Effector memory CD4-positive, alpha-beta T cell (primary cell): ENCODE measurements at places on chromosomes 6 and 20.

GRCh38 chr6:18509871-18510643 is 122.9 kb downstream of the RNF144B start:
- no peaks in the 10 kb centered on the region for H3K36me3 ChIP-seq
- no peak for DNase-seq
- H3K4me3 ChIP-seq: no peak overlapping the region
- H3K27ac ChIP-seq: no peak overlapping the region
- no peaks in the 10 kb centered on the region for H3K27me3 ChIP-seq
- no peaks in the 10 kb centered on the region for H3K4me1 ChIP-seq

DNA sequence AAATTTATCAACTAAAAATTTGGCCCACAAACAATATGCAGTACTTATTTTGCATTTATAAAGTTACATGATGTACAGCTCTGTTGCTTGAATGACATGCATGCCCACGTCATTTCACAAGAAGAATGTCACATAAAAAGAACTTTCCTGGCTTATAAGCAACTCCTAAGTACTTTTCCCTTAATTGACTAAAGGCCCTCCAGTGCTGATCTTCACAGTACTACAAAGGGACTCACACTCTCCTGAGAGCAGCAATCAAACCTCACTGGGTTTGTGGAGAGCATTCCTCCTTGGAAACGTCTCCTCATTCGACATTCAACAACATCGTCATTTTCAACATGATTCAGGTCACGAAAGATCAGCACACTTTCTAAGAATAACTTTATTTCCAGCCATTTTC is 111.1 kb downstream of the IPCEF1 start:
- H3K27me3 ChIP-seq: no peaks in the 10 kb centered on the region
- H3K36me3 ChIP-seq: no peaks in the 10 kb centered on the region
- H3K4me1 ChIP-seq: peaks cover 50% of the 10 kb centered on the region

DNA sequence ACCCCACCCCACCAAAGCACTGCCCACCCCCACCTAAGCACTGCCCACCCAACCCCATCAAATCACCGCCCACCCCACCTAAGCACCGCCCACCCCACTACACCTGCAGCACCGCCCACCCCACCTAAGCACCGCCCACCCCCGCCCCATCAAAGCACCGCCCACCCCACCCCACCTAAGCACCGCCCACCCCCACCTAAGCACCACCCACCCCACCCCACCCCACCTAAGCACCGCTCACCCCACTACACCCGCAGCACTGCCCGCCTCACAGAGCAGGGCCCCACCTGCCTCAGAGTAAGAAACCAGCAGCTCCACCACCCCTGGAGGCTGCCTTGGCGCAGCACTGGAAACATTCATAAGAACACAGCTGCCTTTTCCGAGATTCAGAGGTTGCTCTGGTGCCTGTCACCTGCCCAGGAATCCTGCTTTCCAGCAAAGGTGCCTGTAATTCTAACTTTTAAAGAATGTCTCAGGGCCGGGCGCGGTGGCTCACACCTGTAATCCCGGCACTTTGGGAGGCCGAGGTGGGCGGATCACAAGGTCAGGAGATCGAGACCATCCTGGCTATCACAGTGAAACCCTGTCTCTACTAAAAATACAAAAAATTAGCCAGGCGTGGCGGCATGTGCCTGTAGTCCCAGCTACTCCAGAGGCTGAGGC is 148.2 kb downstream of the BMP7 start:
- H3K27me3 ChIP-seq: no peaks in the 10 kb centered on the region
- no peaks in the 10 kb centered on the region for H3K4me1 ChIP-seq
- H3K36me3 ChIP-seq: no peaks in the 10 kb centered on the region
- no peak overlapping the region for H3K27ac ChIP-seq
- DNase-seq: no peak

DNA sequence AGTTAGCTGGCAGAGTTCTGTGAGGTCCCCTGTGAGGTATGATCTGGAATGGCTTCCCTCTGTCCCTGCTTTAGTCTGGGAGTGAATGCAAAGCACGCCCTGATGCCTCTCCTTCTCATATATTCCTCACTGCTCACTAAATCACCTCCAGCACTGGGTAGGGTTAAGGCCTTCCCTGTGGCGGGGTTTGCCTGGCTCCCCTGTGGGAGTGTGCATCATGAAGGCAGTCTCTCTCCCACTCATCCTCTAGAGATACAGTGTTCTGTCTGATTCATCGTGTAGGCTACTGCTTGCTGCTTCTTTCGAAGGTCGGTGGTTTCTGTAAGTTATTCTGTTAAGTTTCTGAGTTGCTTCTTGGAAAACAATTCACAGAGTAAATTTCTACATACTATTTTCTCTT is 420.0 kb upstream of the EYS start:
- no peaks in the 10 kb centered on the region for H3K36me3 ChIP-seq
- H3K4me1 ChIP-seq: no peaks in the 10 kb centered on the region
- DNase-seq: no peak

DNA sequence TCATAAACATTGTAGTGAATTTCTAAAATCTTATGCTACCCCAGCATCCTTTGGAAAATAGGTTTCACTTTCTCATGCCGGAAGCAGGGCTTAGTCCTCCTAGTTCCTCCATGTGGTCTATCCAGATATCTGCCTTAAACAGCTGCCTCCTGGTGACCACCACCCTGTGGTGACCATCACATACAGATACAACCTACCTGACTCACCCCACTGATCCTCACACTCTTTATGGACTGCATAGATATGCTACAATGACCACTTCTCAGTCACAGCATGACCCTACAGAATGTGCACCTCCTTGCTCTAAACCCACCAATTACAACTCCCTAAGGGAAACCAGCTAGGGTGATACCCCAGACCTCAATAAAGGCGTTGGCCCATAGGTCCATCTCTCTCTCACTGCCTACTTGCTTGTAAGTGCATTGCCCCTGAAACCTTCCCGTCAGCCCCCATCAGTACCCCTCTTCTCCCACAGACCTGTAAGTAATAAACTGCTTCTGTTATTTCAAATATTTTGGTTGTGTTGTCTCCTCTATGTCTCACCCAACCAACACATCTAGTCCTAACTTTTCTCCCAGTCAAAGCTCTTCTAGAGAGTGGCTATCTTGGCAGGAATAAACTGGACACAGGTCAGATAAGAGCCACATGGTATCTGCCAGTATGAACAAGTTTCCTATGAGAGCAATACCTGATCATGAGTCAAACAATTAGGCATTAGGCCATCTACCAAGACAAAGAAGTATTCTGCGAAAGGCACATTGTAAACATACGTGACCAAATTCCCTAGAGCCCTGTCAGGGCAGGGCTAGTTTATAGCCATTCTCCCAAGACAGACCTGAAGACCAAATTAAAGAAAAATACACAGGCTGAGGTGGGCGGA is 39.4 kb upstream of the PLEKHG1 start:
- no peaks in the 10 kb centered on the region for H3K27me3 ChIP-seq
- H3K27ac ChIP-seq: no peak overlapping the region
- H3K4me1 ChIP-seq: no peaks in the 10 kb centered on the region
- no peak for DNase-seq

- no peak overlapping the region for H3K4me3 ChIP-seq
- H3K36me3 ChIP-seq: peaks cover 3% of the 10 kb centered on the region
- H3K27me3 ChIP-seq: no peaks in the 10 kb centered on the region
- no peak overlapping the region for H3K27ac ChIP-seq
Observed at GRCh38 chr6:31468311-31468710, 29.6 kb upstream of the MICB start.

DNA sequence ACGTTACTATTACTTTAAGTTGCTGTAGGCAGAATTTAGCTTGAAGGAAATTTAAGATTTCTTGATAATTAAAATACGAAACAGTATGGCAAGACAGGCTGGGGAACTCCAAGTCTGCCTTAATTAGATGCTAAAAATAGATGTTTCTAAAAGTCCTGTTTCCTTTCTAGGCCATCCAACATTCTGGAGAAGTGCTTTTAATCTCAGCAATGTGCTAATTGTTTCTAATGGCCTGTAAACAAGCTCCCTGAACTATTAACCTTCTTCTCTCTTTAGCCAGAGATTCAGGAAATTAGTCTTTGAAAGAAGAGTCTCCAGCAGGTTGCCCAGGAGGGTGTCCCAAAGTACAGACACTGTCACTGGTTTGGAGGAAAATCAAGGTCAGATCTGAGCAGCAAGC is 677.3 kb upstream of the AGPAT4 start:
- H3K36me3 ChIP-seq: no peaks in the 10 kb centered on the region
- H3K4me1 ChIP-seq: no peaks in the 10 kb centered on the region
- H3K27me3 ChIP-seq: no peaks in the 10 kb centered on the region
- no peak overlapping the region for H3K4me3 ChIP-seq
- no peak for DNase-seq

GRCh38 chr6:150088481-150089154 is 19.7 kb upstream of the ULBP3 start:
- H3K36me3 ChIP-seq: no peaks in the 10 kb centered on the region
- DNase-seq: no peak
- no peaks in the 10 kb centered on the region for H3K4me1 ChIP-seq
- H3K27ac ChIP-seq: no peak overlapping the region
- H3K27me3 ChIP-seq: peaks cover 3% of the 10 kb centered on the region

GRCh38 chr20:8476021-8476420 is 344.0 kb downstream of the PLCB1 start:
- H3K27me3 ChIP-seq: no peaks in the 10 kb centered on the region
- no peaks in the 10 kb centered on the region for H3K4me1 ChIP-seq
- no peak overlapping the region for H3K27ac ChIP-seq
- no peaks in the 10 kb centered on the region for H3K36me3 ChIP-seq

GRCh38 chr20:15045246-15045645 is 707.8 kb upstream of the FLRT3 start:
- no peaks in the 10 kb centered on the region for H3K27me3 ChIP-seq
- no peaks in the 10 kb centered on the region for H3K4me1 ChIP-seq
- no peak overlapping the region for H3K27ac ChIP-seq
- DNase-seq: no peak

- no peaks in the 10 kb centered on the region for H3K4me1 ChIP-seq
- DNase-seq: no peak
- peaks cover 9% of the 10 kb centered on the region for H3K36me3 ChIP-seq
Observed at GRCh38 chr6:11324453-11325015, 92.1 kb upstream of the NEDD9 start.

DNA sequence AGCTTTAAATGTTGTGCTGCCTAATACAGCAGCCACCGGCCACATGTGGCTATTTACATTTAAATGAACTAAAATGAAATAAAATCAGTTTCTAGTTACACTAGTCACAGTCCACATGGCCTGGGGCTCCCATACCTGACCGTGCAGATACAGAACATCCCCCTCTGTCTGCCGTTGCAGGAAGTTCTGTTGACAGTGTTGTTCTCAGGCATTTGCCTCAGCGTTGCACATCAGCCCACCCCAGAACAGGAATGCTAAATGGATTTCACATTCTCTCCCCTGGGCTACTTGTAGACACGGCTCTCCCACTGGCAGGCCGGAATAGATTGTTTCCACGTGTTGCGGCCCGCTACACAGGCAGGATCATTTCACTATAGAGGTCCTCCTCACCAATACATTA is 26.3 kb downstream of the JAG1 start:
- no peaks in the 10 kb centered on the region for H3K27me3 ChIP-seq
- H3K4me1 ChIP-seq: no peaks in the 10 kb centered on the region
- no peak overlapping the region for H3K4me3 ChIP-seq
- DNase-seq: no peak
- H3K27ac ChIP-seq: no peak overlapping the region

- no peaks in the 10 kb centered on the region for H3K4me1 ChIP-seq
- H3K27me3 ChIP-seq: no peaks in the 10 kb centered on the region
- no peak overlapping the region for H3K27ac ChIP-seq
- no peaks in the 10 kb centered on the region for H3K36me3 ChIP-seq
- no peak for DNase-seq
Observed at GRCh38 chr6:131819572-131820124, 11.8 kb downstream of the ENPP1 start.
